ENCODE measurements at places on chromosomes 6 and 20.

DNA sequence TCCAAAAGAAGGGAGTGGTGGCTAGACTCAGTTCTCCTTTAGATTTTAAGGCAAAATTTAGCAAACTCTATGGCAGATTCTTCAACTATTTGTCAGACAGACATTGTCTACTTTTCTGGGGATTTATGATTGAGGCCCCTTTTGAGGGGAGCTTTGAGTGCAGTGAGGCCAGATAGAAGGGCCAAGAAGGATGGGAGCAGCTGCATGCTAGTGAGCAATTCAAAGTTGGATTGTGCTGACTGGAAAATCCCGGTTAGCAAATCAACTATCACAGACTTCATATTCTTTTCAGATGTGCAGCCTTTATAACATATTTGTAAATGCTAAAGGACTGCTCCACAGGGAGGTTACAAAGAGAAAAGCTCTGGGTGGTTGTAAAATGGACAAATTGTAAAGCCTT is 35.0 kb upstream of the ESR1 start:
- DNase-seq, result no peak

- DNase-seq, result no peak
Observed at GRCh38 chr6:78947962-78948361, 80.6 kb downstream of the IRAK1BP1 start.

- DNase-seq, result no peak
Observed at GRCh38 chr6:170181338-170181690, 109.6 kb downstream of the DLL1 start.

GRCh38 chr6:167682125-167682524 is 144.6 kb upstream of the AFDN start:
- no peak for DNase-seq

- DNase-seq, result no peak
Observed at GRCh38 chr6:108989700-108990099, 104.9 kb downstream of the SESN1 start.

DNA sequence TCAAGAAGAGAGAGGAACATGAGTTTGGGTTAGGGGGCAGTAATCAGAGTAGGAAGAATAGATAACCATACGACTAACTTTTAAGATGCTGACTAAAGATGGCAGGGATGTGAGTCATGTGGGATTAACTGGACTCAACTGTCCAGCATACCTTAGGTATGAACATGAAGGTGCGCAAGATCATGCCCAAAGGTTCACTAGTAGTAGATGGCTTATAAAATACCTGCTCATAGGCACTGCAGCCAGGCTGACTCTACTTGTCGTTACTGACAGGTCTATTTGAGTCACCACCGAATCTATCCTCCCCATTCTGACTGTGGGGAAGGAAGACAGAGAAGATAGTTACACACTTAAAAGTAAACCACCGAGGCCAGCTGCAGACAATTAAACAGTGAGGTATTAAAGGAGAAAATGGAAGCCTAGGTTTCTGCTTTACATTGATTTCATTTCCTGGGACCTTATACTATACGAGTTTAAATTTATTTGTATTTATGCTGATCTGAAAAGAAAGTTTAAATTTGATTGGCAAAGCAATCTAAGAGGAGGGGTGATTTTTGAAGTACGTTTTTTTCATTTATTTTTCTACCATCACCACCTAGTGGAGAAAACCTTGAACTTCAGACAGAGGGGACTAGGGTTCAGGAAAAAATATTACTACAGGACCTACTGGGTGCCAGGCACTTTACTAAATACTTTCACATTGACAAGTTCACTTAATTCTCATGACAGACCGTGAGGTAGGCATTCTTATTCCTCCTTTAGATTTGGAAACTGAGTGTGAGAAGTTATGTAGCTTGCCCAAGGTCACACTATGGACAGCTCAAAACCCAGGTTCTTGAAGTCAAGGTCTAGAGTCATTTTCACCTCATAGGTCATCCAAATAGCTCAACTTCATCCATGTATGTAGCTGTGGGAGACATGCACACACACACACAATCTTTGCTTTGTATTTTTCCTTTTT is 4.0 kb upstream of the WRNIP1 start:
- no peak for DNase-seq
